Neural crest cell (in vitro differentiated cells): ENCODE measurements at places on chromosomes 3 and 15.
A peak's percentile ranks its signal among the peaks of the same experiment; 100 is the strongest.

DNA sequence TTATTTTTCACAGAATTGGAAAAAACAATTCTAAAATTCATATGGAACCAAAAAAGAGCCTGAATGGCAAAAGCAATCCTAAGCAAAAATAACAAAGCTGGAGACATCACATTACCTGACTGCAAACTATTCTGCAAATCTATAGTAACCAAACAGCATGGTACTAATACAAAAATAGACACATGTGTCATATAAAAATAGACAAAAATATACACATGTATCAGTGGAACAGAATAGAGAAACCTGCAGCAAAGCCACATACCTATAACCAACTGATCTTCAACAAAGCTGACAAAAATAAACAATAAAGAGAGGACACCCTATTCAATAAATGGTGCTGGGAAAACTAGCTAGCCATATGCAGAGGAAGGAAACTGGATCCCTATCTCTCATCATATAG lies 259.6 kb downstream of the IGSF11 start:
- no peak for DNase-seq

- no peak for DNase-seq
Observed at GRCh38 chr3:149235599-149236424, 14.2 kb upstream of the CP start.

DNA sequence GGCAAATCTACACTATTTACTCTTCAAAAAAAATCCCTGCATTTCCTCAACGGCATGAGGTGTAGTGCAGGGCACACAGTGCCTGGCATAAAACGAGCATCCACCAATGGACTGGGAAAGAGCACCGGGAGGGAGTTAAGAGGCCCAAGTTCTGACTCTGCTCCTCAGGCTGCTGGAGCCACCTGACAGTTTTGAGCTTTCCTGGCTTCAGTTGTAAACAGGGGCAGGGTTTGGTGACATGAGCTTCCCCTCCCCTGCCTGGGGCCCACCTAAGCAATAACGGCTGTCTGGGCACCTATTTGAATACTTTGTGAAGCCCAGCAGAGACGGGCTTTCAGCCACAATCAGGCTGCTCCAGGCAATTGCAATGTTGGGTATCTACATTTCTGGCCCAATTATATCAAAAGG lies 16.4 kb downstream of the CA12 start:
- no peak for DNase-seq

- DNase-seq: no peak
Observed at GRCh38 chr3:15500107-15500724, 21.3 kb downstream of the COLQ start.

- no peak for DNase-seq
Observed at GRCh38 chr3:40827942-40828688, 303.4 kb downstream of the ZNF621 start.

GRCh38 chr3:185280572-185281365 lies 26.9 kb upstream of the EHHADH start:
- no peak for DNase-seq

DNA sequence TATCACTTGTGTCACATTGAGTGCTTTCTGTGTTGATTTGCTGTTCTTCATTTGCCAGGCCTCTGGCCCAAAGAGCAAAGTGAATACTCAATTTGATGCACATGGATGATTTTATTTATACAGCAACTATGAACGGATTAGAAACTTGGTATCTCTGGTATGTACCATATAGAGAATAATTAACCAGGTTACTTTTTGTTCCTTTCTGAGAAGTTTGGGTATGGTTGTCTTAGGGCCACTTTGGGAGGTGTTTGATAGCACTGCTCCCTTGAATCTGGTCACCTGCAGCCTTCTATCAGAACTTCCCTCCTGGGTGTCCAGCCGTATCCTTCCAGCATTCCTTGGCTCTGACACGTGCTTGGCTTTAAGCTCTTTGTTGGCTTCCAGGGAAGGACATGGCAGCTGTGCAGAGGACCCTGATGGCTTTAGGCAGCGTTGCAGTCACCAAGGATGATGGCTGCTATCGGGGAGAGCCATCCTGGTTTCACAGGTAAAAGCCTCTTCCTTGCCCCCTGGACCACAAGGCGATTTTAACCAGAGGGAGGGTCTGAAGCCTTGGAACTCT lies 12.7 kb downstream of the TAGLN3 start:
- no peak for DNase-seq

GRCh38 chr3:146544929-146545528 lies 622 bp upstream of the PLSCR1 start:
- no peak for DNase-seq

- peak; percentile 48 for DNase-seq
Observed at GRCh38 chr3:52055537-52056351, 627 bp downstream of the DUSP7 start.

- no peak for DNase-seq
Observed at GRCh38 chr3:174859756-174860155, 622 bp downstream of the NAALADL2 start.

DNA sequence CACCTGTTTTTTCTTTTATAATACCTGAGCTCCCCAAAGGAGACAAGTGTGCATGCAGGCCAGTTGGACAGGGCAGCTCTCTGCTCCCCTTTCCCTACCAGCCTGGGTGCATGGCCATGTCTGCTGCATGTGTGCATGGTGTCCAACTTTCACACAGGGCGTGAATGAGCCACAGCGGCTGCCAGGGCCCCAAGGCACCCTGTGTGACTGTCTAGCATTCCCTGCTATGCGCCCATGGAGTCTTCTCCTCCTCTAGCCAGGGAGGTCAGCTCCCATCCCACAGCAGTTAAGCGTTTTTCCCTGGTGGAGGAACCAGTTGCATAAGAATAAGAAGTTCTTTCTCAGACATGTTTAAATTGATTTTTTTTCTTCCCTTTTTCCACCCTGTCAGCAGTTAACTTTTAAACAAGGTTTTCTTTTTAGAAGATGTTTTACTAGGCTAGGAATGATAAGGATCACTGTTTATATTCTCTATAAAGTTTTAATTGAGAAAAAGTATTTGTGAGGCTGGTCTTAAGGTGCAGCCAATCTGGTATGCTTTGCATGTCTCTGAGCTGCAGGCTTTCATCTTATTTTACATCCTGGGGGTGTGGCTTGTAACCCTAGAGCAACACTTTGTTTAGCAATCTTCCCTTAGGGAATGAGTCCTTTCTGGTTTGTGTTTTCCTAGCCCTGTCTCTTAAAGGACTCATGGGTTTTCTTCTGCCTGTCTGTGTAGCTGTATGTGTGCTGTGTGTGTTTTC lies 20.5 kb upstream of the OR5H1 start:
- no peak for DNase-seq

DNA sequence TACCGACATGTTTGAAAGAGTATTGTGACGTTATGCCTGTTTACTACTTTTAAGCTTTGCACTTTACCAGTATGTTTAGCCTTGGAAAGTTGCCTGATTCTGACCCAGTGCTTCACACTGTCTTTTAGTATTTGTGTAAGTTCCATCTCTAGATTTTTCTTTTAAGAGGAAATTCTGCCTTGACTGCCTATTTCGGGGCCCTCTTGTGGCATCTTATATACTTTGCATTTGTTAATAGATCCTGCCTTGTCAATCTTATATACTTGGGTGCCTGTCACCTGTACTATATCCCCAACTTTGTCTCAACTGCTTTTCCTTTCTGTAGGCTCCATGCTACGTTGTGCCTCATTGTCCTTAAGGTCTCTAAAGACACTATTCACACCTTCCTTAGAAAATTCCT lies 244.6 kb downstream of the STXBP5L start:
- DNase-seq: no peak

DNA sequence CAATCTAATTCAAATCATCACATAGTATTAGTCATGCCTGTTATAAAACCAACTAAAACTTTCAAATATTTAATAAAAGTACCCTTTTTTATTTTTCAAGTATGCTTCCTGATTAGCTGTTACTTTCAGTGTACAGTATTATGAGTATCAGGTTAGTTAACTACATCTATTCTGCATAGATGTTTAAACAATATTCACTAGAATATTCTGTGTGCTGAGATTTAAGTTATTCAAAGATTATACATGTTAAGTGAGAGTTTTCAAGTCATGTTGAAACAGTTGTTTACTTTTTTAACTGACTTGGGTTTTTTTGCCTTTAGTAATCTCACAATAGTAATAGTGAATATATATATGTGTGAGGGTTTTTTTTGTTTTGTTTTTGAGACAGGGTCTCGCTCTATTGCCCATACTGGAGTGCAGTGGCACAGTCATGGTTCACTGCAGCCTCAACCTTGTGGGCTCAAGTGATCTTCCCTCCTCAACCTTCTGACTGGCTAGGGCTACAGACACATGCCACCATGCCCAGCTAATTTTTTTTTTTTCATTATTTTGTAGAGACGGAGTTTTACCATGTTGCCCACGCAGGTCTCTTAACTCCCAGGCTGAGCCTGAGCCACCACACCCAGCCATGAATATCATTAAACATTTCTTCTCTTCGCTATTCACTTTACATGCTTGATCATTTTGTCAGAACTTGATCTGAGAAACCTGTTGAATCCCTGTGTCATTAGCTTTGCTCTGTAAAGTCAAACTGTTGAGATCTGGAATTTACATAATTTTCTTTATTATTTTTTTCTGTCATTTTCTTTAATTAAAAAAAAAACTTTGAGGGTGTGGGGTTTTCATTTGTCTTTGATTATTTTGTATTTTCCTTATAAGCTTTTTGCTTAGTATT lies 286.2 kb upstream of the UBE2E1 start:
- no peak for DNase-seq

DNA sequence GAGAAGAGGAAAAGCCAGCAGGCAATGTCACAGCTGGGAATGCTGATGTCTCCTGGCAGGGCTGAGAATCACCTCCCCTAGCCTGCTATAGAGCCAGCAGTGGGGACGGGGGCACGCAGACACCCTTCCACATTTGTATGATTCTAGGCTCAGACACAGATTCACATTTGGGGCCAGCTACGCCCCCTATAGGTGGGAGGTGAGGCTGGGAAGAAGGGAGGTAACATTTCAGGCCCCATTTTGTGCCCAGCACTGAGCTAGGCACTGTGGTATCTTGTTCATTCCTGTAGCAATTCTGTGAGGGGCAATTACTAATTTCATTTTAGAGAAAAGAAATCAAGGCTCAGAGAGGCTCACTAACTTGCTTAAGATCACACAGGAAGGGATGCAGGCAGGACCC lies 15.9 kb upstream of the ACAD9 start:
- DNase-seq: no peak

- DNase-seq: peak; percentile 80
Observed at GRCh38 chr3:168249550-168250414, 154.1 kb upstream of the GOLIM4 start.

DNA sequence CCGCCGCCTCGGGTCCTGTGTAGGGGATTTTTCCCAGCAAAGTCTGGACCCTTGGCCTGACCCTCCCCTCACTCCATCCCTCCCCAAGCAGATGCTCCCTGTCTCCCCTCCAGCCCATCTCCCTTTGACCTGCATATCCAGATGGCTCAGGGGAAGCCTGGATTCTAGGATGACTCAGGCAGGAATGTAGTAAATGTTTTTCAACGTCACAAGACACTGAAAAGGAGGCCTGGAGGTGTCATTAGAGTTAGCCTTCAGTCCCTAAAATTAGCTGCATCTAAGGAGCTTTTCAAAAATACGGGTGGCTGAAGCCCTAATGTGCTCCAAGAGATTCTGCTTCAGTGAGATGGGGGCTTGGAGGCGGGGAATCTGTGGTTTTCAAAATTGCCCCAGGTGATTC lies 7.2 kb downstream of the ACAN start:
- DNase-seq: no peak

DNA sequence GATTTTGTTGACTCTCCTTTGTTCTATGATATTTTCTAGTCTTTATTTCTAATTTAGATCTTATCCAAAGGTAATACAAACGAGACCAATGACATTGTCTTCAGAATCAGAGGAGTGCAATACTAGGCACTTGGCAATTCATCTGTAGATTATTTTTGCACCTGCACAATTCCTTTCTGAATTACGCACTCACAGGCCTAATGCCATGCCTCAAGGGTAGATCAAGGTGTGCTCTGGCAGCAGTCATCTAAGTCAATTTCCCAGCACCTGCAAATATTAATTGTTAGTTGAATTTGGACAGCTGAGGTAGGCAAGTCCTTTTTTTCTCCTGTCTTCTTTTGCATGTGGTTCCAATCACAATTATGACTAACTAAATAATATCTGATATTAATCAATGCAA lies 653.2 kb downstream of the ROBO2 start:
- no peak for DNase-seq

GRCh38 chr3:151227807-151228665 lies 25.0 kb upstream of the GPR171 start:
- peak; percentile 74 for DNase-seq

DNA sequence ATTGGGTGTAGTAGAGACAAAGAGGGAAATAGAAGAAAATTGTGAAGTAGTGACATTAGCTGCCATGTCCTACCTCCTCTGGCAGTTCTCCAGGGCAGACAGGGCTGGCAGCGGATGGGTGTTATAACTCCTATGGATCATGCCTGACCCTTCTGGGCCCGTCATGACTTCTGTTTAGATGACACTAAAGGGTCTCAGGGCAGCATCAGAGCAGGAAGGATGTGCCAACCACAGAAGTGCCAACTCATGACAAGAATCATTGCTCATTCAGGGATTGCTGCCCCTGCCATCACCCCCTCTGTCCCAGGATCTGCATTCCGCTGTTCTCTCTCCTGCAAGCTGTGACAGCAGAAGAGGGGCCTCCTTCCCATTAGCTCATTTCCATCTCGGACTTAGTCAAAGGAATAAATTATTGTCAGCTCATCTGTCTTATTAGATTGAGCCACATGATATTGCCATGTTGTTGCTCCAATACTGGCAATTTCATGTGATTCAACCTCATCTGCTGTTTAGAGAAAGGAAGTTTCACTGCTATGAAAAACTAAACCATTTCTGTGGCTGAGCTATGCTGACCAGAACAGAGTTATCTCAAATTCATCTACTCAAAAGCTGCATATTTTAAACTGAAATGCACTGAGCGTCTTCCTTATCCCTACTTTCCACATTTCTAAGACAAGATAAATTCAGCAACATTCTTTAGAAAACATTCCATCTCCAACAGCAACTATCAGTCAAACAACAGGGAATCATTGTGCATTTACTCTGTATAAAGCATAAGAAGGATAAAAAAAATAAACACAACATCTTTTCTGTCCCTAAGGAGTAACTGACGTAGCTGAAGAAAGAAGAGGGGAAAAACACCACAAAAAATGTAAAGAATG lies 271.6 kb downstream of the FHIT start:
- no peak for DNase-seq

DNA sequence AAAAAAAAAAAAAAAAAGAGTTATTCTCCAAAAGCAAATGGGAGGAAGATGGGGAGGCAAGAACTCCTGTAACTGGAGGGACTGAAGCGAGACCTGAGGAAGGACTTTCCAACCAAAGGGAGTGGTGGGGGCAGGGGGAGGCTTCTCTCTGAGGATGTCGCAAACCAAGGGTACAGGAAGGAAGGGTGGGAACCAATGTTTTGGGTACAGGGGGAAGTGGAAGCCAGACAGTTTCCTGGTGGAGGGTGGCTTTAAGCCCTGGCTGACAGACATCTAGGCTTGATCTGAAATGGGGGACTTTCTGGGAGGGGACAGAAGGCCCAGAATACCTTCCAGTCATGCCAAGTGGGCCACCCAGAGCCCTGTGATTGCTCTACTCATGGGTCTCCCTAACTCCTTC lies 27.0 kb downstream of the VIPR1 start:
- DNase-seq: no peak

DNA sequence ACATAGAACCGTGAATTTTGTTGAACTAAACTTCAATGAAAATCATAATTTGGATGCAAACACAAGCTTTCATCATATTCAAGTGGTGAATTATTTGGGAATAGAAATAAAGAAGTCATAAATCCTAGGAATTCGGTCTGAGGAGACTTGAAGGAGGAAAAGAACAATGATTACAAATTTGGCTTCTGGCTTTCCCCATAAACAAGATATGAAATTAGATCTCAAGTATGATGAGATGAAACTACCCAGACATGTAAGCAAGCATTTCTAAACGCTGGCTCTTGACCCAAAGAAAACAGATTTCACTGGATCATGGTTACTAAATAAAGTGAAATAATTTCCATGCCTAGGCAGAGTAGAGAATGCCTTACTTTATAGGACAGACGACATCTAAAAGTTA lies 146.9 kb upstream of the LRTM1 start:
- no peak for DNase-seq
